ENCODE measurements at places on chromosomes 1 and 21.

DNA sequence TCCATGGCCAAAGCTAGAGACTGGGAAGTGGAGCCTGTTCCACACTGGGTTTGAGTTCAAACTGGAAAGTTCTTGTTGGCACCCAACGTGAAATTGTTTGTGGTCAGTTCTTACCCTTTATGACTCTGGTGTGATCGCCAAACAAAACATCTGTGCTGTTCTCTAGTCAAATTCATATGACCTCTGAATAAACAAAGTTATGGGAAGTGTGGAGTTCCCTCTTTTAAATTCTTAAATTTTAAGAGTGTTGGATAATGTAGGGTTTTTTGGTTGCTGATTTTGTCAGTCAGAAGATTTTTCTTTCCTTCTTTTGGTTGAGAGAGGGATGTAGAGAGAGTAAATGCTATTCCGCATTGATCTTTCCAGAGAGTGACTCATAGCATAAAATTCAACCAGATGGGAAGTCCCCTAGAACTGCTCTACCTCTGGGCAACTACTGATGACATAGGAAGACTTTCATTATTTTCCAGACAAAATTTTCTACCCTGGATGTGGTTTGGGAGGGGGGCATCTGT, 36.4 kb downstream of the CHML start:
- DNase-seq: no peak

GRCh38 chr1:167674156-167674555, 44.1 kb downstream of the RCSD1 start:
- no peak for DNase-seq

- DNase-seq: no peak
Measured at GRCh38 chr1:114155706-114156105, 2.0 kb upstream of the SYT6 start.

- no peak for DNase-seq
Measured at GRCh38 chr1:194919146-194919545, 1689.1 kb downstream of the KCNT2 start.

GRCh38 chr1:235169986-235170385, 8.9 kb upstream of the RBM34 start:
- DNase-seq: no peak

DNA sequence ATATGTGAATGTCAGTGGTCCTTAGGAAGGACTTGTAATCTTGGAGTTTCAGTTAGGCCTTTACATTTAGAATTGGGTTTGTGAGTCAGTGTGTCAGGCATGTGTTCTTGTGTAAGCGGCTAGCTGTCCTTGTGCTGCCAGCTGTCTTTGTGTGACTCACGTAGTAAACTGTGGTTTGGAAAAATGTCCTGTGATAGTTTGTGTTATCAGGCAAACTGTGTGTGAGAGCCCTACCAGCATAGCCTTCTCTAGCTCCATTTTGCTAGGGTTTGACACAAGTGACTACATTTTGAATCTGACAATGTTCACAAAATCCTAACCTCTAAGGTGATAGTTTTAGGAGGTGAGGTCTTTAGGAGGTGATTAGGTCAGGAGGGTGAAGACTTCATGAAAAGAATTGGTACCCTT, 6.9 kb upstream of the SLC35D1 start:
- no peak for DNase-seq

DNA sequence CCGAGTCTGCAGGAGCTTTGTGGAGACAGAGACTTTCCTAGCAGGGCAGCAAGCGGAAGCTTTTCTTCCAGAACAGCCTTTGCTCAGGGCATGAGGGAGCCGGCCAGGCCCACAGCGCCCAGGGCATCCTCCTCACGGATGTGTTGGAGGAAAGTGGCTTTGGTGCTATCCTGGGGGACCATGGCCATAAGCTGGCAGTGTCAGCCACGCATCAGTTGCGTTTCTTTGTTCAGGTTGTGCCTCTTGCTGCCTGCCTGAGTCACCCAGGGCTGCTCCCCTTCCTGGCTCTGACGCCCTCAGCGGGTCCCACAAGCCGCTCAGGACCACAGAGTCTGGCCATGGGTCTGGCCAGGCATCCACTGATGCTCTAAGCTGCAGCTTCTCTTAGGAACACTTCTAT, 39.6 kb upstream of the PRSS38 start:
- DNase-seq: no peak

DNA sequence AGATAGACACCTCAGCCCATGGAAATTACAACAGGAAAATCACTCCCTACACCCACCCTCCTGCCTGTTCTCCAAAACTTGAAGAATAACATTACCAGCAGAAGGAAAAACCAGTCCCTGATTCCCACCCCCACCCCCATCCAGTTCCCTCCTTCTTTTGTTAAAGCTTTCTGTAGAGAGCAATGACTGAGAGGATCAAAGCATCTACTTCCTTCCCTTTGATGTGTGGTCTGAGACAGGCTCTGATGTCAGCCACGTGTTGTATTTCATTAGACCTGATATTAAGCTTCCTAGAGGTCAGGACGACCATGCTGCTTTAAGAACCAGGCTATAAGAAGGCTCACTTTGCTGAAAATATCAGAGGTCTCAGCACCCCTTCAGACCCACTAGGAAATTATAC, 73.9 kb upstream of the HAO2 start:
- no peak for DNase-seq

DNA sequence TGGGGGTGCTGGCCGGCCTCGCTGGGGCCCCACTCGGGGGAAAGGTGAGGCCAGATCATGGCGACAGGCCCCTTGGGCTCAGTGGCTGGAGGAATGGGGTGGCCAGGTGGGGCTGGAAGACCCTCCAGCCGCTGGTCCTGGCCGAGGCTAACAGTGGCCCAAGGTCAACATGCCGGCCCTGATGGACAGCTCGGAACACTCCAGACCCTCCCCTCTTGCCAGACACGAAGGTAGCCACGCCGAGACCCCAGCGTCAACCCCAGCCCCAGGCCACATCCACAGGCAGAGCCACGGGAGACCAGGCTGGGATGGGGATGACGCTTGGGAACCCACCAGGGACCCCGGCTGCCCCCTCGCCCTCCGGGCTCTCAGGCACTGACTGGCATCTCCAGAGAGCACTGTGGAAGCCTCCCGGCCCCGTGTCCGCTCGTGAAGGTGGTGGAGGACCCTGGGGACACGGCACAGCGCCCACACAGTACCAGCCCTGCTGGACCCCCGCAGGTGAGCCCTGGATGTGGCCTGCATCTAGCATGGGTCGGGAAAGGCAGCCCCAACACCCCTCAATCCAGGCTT, 905 bp upstream of the C1QTNF12 start:
- no peak for DNase-seq

DNA sequence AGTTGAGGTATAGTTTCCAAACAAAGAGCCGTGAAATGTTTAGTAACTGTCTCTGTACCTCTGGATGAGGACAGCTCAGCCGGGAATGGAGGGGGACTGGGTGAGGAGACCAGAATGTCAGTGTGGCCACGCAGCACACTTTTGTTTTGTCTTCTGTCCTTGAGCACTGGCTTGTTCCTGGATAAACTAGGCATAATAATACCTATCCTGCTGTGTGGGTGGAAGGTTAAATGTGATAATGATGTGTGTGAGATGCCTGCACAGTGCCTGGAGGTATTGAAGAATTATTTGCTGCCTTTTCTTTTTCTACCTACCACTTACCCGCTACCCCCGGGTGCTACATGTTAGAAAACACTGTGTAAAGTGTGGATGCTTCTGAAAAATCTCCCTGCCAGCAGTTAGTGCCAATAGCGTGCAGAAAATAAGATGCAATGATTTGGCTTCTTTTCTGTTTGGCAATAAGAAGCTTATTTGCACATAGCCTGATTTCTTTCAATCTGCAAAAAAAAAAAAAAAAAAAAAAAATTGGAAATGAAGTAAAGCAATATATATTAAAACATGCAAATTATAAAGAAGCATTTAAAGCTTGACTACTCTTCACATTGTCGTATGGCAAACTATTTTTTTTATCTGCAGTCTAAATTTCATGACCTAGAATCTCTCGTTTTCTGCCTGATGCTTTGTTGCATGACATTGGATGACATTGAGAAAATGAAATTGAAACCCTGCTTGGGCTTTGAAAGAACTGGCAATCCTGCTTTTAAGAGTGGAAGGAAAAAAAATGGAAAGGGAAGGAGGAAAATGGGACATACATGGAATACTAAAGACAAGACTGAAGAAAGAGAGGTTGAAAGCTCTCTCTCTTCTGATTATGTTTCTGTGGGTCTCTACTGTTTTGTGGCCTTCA, 89.5 kb downstream of the DISC1 start:
- no peak for DNase-seq

GRCh38 chr1:217985641-217986040, 299.5 kb upstream of the RRP15 start:
- no peak for DNase-seq

DNA sequence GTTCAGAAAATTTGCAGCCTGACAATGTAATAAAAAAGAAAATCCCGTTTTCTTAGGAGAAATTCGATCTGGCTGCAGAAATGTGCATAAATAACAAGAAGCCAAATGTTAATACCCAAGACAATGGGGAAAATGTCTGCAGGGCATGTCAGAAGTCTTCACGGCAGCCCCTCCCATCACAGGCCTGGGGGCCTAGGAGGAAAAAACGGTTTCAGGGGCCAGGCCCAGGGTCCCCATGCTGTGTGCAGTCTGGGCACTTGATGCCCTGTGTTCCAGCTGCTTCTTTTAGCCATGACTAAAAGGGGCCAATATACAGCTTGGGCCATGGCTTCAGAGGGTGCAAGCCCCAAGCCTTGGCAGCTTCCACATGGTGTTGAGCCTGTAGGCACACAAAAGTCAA, 6.5 kb upstream of the PRDX6 start:
- no peak for DNase-seq

- no peak for DNase-seq
Measured at GRCh38 chr1:158076441-158076840, 83.0 kb downstream of the KIRREL1 start.

- no peak for DNase-seq
Measured at GRCh38 chr21:29359718-29360117, 61.0 kb downstream of the BACH1 start.

- DNase-seq: no peak
Measured at GRCh38 chr1:64203420-64203819, at the start of gene UBE2U. UBE2U (plus strand) TSS chr1:64203623; CDS start chr1:64204051, 428 bp downstream.

- DNase-seq: no peak
Measured at GRCh38 chr1:6574025-6574620, 5.7 kb upstream of the ZBTB48 start.

GRCh38 chr21:10425856-10426255, 95.5 kb upstream of the TPTE start:
- DNase-seq: no peak

DNA sequence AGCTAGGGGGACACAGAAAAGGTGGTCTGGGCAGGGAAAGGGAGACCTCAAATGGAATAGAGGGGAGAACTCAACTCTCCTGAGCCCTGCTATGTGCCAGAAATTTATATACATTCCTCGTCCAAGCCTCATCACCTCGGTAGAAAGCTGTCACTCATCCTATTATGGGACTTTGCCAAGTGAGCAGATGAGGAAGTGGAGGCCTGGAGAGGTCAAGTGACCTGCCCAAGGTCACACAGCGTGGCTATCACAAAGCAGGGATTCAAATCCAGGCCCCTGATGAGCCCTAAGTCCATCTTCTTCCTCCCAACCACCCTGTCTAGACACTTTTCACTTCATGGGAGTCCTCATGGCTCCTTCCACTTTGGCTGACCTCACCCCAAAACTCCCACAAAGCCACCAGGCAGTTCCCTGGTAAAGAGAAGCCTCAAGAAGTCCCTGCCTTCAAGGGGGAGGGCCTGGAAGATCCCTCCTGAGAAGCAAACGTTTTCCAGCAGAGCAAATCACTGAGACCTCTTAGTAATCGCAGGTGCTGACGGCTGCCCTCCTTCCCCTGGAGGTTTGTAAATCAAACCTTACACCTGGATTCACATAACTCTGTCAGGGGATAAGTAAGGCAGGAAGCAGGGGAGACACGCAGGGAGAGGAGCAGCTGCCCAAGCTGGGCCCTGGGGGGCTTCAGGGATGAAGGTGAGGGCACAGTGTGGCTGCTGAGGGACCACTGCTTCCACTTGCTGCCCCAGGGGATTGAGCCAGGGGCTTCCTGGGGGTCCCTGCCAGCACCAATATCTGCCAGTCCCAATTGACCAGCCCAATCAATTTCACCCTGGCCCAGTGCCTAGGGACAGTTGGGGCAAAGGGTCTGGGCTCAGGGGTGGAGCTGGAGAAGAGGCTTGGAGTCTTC, 351.2 kb downstream of the MATN1 start:
- DNase-seq: no peak

- DNase-seq: no peak
Measured at GRCh38 chr1:67559222-67559700, 125.7 kb upstream of the GADD45A start.

DNA sequence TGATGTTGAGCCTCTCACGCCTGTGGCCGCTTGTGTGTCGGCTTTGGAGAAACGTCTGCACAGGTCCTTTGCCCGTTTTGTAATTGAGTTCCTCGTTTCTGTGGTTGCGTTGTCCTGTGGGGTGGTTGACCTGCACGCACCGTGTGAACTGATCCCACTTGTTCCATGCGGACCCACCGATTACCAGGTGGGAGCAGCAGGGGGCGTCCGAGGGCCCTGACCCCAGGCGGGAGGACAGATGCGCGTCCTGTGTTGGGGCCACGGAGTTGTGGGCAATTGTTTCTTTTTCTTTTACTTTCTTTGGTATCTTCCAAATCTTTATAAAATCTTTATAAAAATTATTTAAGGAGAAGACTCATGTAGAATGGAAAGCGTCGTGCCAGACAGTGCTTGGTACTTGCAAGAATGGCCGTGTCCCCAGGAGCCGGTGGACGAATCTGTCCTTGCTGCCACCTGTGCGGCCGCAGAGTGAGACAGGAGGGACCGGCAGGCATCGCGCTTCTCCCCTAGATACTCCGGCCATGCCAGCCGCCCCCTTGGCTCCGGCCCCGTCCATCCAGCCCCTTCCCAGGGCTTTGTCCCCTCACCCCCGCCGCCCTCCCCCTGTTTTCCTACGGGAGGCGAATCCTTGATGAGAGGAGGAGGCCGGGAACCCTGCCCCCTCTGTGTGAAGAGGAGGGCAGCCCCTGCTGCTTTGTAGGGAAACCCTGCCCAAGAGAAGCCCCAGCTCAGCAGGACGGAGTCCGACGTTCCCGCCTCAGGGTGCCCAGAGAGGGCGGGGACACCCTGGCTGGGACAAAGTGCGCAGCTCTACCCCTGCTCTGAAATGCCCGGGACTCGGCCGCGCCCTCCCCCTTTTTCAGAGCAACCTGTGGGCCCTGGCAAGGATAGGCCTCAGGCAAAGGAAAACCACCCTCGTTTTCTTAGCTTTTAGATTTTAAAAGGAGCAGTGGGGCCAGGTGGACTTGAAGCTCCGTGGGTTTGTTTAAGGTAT, 41.7 kb downstream of the PRKCZ start:
- DNase-seq: no peak

DNA sequence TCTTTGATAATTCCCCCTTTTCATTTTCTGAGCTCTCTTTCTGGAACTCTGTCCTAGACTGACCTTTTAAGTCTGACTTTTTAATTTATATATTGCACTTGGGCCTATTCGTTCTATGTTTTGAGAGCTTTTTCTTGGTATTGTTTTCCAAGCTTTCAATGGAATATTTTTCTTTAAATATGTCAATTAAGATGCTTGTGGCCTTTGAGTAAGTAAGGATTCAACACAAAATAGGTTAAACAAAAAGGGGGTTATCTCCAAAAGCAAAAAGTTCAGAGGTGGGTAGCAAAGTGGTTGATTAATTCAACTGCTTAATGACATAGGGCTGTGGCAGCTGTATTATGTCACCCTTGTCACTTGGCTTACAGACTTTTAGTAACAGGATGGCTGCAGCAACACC, 315.9 kb downstream of the LMX1A start:
- no peak for DNase-seq

- no peak for DNase-seq
Measured at GRCh38 chr1:244276646-244277045, 175.1 kb downstream of the ADSS2 start.

GRCh38 chr1:53377438-53377841, 49.6 kb upstream of the LRP8 start:
- no peak for DNase-seq

- DNase-seq: no peak
Measured at GRCh38 chr1:89890085-89890752, 69.4 kb downstream of the LRRC8D start.
